Stimulated activated CD8-positive, alpha-beta memory T cell treated with anti-CD3 and anti-CD28 coated beads, Interleukin-7, amount 100 ng/mL, for 24 hours (primary cell): ENCODE measurements at places on chromosomes 7 and 10.

DNA sequence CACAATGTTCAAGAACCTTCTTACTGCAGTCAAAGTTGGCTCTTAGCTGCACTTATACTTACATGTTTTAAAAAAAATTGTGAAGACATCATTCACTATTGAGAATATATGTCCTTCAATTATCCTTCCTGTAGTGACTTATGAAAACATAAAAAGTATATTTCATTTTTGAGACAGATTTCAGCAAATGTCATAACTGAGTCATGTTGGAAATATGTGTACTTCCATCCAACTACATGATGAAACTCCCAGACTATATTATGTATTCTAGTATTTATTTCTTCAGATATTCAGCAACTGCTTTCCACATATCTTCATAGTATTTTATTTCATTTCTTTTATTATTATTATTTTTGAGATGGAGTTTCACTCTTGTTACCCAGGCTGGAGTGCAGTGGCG is 160.2 kb downstream of the ARHGAP12 start:
- DNase-seq = no peak

- DNase-seq = no peak
Measured at GRCh38 chr7:27123007-27123476, 7.5 kb downstream of the HOXA4 start.

DNA sequence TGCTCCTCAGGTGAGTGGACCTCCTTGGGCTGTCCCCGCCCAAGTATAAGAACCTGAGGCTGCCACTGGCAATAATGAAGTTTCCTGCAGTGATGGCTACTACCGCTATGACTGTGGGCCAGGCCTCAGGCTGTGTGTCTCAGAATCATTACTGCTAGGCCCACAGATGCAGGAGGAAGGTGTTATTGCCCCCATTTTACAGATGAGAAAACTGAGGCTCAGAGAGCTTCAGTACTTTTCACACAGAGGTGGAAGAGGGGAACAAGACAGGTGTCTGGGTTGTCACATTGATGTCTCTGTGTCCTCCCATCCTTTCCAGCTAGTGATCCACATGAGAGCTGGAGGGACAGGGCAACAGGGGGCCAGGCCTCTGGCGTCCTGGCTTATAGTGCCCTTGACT is 155.2 kb downstream of the CDH23 start:
- no peak for DNase-seq

DNA sequence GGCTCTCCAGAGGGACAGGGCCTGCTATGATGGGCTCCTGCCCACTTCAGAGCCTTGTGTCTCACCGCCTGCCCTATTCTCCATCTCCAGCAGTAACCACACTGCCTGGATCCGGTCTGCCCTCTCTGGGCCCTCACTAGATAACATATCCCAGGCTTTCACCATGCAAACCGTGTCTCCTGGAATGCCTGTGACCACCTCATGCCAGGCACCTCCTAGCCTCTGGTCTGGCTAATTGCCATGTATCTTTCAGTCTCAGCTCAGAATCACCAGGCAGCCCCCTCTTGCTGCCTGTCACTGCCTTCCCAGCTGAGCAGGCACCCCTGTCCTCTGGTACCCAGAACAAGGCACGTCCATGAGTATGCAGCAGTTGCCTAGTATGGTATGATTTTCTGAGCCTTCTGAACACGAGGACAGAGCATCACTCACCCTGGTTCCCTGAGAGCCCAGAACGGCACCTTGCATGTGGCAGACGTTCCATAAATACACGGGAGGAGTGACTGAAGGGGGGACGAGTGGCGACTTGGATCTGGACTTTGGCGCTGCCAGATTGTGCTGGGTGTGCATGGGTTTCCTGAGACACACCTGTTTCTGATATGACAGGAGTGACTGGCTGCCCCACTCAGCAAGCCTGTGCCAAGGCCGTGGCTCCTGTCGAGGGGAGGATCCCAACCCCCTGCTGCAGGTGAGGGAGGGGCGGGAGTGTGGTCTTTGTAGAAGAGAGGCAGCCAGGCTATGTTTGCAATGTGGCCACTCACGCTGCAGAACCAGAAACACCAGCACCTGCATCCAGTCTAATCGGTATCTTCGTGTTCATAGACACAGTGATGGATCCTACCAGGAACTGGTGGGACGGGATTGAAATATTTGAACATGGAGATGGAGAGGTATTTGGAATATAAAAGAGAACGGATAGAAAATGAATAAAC is 95.2 kb downstream of the VOPP1 start:
- DNase-seq = no peak

DNA sequence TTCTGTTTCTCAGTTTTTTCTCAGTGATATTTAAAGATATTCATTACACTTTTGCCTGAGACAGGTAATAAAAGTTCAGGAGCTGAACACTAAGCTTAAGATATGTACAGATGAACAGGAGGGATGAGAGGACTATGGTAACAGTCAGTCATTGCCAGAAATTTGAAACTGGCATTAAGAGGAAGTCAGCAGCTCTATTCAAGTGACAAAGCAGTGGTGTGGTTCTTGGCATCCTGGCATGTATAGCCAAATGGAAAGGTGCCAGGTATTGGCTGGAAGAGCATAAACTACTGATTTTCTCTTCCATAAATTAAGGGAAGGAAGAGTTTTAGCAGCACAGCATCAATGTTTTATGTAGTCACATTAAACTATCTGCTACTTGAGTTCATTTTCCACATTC is 22.7 kb downstream of the HOXA1 start:
- no peak for DNase-seq

DNA sequence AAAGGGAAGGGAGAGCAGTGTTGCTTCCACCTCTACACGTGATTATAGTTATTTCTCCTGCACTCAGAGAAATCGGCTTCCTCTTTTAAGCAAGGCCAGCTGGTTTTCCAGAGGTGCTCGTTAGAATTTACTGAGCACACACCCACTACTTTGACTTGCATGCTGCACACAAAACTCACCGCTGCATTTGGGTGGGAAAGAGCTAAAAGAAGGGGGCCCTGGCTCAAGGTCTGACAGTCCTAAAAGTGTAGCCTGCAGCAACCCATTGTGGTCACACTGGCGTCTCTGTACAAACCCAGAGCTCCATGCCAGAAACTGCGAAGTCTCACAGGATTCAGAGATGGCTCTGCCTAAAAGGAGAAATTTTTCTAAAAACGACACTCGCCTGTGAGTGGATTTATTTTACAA is 133.7 kb downstream of the SLC25A13 start:
- no peak for DNase-seq

DNA sequence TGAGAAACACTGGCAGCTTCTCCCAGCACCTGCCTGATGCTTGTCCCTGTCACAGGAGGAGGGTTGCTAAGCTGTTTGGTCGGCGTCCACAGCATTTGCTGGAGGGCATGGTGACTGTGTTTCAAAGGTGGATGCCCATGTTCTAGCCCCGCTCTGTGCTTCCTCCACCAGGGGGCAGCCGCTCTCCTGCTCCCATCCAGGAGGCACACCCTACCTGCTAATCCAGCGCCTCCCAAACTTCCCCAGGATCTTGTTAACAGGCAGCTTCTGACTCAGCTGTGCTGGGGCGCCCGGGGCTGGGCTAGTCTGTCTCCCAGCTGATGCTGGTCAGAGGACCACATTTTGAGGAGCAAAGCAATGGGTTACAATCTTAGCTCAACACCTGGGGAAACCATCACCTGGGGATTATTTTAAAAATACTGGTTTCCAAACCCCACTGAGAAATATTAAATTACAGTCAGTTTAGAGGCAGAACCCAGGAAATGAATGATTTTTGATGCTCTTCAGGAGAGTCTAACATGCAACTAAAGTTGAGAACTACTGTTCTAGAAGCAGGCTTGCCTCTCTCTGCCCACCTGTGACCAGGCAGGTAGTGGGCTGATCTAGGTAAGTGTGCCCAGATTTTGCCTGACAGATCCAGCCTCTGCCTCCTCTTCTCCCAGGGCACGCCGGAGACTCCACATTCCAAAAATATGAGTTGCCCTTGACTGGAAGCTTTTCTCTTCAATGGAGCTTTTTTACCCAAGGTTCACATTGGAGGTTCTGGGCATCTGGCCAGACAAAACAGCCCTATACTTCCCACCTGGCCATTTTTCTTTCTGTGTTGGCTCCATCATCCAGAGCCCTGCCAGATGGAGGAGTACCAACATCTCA is 92.7 kb upstream of the GPR26 start:
- DNase-seq = no peak

GRCh38 chr10:95266674-95267095 is 24.1 kb downstream of the PDLIM1 start:
- no peak for DNase-seq

GRCh38 chr7:148729984-148730733 is 31.5 kb downstream of the CUL1 start:
- no peak for DNase-seq

- no peak for DNase-seq
Measured at GRCh38 chr7:29406366-29406765, 157.3 kb upstream of the PRR15 start.

DNA sequence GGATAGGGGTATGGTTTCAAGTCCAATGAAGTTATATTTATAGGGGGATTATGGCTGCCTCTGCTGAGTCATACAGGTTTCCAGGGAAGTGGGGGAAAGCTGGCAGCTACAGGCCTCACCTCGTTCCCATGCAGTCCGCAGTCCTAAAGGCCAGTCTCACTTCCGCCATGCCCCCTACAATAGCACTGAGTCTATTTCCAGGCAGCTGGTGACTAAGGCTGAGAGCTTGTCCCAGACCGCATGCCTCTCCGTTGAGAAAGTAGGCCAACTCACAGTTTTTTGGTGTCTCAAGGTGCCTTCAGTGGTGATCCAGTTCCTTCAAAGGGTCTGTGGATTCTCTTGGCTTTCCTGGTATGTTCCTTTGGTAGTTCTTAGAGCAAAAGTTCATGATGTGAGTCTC is 203.9 kb upstream of the GLI3 start:
- no peak for DNase-seq

DNA sequence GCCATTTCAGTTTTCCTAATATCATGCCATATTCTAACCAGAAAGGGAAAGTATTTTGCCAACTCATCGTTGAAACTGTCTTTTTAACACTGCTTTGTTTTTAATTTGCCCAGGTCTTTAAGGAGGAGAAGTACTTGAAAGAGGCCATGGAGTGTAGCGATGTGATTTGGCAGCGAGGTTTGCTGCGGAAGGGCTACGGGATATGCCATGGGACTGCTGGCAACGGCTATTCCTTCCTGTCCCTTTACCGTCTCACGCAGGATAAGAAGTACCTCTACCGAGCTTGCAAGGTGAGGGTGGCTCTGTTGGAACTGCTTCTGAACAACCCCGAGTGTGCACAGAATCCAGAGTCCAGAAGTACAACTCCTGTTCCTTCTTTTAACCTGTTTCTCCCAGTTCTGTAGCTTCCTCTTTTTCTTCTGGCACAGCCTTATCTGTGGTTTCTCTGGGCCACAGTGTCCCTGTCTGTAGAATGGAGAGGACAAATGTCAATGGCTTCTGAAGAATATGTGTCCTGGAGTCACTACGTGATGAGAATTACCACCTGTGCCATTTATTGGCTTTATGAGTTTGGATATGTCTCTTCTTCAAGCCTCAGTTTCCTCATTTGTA is 60.1 kb downstream of the LANCL2 start:
- no peak for DNase-seq

DNA sequence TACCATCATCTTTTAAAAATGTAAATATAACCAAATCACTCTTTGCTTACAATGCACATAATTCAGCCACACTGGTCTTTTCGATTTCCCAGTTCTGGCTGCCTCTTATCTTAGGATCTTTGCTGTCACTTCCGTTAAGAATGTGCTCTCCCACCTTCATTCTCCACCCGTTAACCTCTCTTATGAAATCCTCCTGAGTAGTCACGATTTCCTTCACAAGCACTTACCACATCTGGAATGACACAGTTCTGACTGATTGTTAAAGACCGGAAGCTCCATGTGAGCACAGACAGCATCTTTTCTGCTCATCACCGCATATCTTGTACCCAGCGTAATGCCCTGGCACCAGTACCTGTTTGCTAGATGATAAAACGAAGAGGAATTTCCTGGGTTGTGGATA is 84.3 kb downstream of the CUL2 start:
- DNase-seq = no peak

DNA sequence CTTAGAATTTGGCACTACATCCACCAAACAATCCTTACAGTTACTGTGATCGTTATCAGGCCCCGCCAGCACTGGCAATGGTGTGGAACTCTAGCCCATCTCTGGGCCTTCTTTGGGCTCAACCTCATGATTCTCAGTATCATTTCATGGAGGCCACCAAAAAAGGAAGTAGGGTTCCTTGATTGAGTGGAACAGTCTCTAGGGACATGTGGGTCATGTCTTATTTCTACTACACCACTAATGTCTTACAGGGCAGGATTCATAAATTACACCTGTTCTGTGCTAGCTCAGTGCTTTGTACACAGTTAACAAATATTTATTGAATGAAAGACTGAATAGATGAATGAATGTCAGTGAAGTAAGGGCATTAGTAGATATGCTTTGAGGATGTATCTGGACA is 53.9 kb downstream of the AP3M1 start:
- no peak for DNase-seq

DNA sequence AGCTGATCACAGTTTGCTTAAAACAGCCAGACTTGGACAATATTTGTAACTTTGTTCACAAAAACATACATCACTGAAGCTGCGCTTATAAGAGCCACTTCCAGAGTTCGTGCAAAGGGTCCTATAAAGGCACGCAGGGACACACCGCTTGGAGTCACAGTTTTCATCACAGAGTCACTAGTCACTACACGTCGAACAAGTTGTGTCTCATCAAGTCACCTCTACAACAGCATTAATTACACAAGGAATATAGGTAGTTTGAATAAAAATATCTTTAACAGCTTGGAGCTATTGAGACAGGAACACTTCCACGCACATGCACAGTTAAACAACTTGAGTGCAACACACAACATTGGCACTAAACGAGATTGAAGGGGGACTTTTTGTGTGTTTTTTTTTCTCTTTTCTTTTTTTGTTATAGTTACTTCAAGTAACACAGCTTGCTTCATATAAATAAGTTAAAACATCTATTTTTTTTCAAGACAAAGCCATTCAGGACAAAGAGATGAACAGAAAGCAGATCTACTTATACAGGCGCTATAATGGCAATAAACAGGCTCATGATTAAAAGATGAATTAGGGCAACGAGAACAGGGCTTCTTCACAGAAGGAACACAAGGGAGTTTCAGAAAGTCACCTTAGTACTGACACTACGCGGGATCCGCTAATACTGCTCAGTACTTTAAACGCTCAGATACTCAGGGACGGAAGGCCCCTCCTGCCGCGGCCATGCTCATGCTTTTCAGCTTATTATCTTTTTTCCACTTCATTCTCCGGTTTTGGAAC is 2.2 kb downstream of the HOXA5 start:
- DNase-seq = no peak

DNA sequence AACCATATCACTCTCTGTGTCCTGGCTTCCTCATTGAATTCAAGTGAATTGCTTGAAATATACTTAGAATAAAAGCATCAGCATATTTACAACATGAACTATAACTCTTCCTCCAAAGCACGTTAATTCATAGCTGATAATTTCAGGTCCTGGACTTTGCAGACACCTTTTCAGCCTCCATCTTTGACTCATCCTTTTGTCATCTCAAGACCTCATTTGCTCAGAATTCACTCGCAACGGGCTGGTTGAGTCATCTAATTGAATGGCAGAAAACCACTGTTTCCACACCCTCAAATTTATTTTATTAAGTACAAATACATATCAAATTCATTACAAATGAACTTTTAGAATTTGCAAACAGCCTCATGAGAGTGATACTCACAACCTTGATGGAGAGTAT is 545.7 kb downstream of the GATA3 start:
- no peak for DNase-seq
